NCI-H2029 (cell line): ENCODE measurements at places on chromosomes 4 and X.
A peak's percentile ranks its signal among the peaks of the same experiment; 100 is the strongest.

DNA sequence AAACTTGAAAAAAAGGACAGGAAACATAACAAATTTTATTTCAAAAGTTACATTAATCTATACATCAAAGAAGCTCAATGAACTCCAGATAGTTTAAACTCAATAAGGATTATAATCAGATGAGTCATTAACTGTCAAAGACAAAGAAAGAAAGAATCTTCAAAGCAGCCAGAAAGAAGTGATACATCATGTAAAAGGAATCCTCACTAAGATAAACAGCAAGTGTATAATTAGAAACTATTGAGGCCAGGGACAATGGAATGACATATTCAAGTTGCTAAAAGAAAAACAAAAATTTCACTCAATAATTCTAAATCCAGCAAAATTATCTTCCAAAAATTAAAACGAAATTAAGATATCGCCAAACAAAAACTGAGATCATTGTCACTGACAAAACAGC, 161.6 kb upstream of the NWD2 start:
- DNase-seq, result no peak

- peak; percentile 9 for DNase-seq
Measured at GRCh38 chr4:54581807-54582206, 76.0 kb upstream of the KIT start.

- DNase-seq, result no peak
Measured at GRCh38 chr4:147003956-147004809, 58.5 kb upstream of the TTC29 start.

GRCh38 chr4:128279624-128280225, 7.9 kb downstream of the PGRMC2 start:
- no peak for DNase-seq

- DNase-seq, result peak; percentile 11
Measured at GRCh38 chr4:5051278-5052203, at the start of gene STK32B. Gene STK32B (plus strand): TSS chr4:5051480.

DNA sequence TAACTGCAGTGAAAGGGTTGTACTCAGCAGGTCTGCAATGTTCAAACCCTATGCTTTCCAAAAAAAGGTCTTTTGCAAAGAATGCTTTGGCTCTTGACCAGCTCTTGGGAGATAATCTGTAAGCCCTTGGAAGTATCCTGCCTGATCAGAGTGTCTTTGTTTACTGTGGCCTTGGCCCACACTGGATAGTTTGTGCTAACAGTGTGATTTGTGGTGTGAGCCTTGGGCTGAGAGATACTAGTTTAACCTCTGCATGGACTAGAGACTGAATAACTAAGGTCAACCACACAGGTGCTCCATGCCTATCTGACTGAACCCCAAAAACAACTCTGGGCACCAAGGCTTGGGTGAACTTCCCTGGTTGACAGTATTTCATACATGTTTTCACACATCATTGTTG, 3.6 kb upstream of the MAGED1 start:
- DNase-seq, result no peak

DNA sequence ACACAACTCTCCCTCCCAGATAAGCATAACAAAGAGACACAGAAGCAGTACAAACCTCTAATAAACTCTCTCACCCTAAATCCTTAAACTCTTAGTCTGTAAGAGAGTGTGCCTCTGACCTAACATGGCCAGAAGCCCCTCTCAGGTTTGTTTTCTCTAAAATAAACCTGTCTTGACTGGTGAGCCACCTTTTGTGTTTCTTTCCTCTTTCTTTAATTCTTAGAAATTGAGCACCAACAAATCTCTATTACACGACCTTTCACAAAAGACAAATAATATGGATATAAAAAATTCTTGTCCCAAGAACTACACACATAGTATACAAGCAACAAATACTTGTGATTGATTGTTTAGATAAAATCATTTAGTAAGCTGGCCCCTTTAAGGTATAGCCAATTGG, 573.7 kb downstream of the EPHA5 start:
- no peak for DNase-seq

DNA sequence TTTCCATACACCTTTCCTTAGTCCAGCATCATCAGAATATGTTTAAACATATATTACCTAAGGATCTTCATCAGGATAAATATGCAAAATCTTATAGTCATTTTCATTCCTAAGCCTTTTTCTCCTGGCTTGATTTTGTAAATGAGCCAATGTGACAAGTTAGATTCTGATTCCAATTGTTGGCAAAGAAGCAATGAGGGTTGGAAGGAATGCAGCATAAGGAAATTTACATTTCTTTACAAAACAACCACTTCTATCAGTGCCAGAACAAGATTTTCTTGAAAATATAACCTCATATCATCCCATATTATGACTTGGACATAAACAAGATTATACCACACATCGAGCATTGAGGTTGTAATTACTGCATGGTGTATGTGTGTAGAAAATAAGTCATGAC, 508.1 kb downstream of the TRAM1L1 start:
- DNase-seq, result no peak

DNA sequence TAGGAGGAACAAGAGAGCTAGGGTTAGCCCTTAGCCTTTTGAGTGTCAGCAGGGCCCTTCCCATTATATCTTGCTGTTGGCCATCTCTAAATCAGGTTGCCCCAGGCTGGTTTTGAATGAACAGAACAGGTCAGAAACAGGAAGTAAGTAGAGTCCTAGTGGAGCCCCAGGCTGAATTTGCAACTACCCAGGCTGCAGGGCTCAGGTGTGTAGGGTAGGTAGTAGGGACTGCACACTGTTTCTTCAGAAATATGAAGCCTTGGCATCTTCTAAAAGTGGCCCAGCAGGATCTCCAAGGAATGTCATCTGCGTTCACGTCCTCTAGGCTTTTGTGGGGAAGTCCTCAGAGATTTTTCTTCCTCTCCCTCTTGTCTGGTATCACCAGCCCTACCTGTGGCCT, 90.2 kb downstream of the ADGRG4 start:
- DNase-seq, result no peak

DNA sequence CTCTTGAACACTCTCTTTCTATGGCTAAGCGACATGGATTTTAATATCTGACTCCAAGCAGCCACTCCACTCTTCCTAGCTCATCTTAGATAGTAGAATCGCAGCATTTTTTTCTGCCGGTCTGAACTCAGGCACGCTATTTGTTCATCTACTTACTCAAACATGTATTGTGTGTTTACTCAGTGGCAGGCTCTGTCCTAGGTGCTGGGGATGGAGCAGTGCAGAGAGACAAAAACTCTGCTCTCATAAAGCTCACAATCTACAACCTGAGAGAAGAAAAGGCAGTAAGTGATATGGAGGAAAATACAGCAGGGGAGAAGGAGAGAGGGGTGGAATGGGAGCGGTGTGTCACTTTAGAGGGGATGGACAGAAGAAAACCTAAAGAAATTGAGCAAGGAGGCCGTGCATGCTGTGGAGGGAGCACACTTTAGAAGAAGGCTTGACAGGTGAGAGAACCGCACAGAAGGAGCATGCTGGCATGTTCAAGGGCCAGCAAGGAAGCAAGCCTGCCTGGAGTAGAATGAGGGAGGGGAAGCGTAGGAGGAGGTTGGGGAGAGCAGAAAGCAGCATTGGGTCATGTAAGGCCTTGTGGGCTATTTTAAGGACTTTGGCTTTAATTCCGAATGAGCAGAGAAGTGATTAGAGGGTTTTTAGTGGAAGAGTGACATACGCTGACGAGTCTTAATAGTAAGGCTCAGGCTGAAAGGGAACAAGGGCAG, 132.0 kb downstream of the ANK2 start:
- peak; percentile 2 for DNase-seq

GRCh38 chrX:120450163-120450562, 18.9 kb downstream of the LAMP2 start:
- no peak for DNase-seq

GRCh38 chrX:110168585-110168984, 149.3 kb downstream of the AMMECR1 start:
- no peak for DNase-seq

GRCh38 chr4:180153587-180153986, 2089.6 kb upstream of the TENM3 start:
- no peak for DNase-seq

GRCh38 chr4:137960371-137961050, 281.6 kb downstream of the SLC7A11 start:
- DNase-seq, result no peak

GRCh38 chr4:6916587-6917460, 7.2 kb downstream of the TBC1D14 start:
- DNase-seq, result no peak

GRCh38 chr4:3484057-3484973, 21.2 kb downstream of the DOK7 start:
- peak; percentile 39 for DNase-seq

- no peak for DNase-seq
Measured at GRCh38 chrX:46716796-46717195, 42.1 kb downstream of the SLC9A7 start.

- no peak for DNase-seq
Measured at GRCh38 chrX:94942603-94943002, 1268.6 kb downstream of the FAM133A start.

DNA sequence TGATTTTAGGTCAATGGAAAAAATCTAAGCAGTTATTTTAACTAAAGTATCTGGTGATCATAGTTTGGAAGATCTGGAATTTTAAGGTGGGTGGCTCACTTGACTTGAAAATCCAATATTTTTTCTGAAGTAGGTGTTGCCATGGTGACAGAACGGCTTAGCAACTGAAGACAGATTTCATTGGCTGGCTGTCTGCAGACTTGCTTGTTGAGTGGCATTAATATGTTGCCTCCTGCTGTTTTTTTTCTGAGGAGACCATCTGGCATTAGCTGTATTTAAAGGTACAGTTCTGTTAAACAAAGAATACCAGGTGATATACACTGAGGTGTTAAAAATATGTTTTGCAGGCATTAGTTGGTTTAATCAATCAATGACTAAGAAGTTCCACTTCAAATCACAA, 19.8 kb downstream of the CPE start:
- peak; percentile 87 for DNase-seq

DNA sequence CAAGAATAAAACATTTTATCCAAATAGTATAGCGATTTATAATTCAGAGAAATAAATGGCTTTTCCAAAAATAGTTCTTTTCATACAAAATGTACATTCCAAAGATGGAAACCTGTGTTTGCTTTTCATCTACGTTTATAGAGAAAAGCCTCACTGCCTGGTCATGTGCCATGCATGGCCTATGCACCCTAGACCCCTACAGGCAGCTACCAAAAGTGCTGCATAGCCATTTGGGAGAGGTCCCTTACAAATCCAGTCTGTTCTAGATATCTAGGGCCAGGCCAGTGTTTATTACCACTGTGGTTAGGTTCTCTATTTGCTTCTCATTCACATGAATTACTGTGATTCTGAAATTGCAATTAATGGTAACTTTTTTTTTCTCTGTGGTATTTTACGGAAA, 17.2 kb downstream of the HMGB2 start:
- no peak for DNase-seq

DNA sequence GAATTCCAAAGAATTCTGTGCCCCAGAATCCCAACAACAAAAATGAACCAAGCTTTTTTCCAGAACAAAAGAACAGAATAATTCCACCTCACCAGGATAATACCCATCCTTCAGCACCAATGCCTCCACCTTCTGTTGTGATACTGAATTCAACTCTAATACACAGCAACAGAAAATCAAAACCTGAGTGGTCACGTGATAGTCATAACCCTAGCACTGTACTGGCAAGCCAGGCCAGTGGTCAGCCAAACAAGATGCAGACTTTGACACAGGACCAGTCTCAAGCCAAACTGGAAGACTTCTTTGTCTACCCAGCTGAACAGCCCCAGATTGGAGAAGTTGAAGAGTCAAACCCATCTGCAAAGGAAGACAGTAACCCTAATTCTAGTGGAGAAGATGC, 161.6 kb downstream of the AFF2 start:
- DNase-seq, result no peak

GRCh38 chrX:29643181-29643580, 572.2 kb upstream of the MAGEB2 start:
- no peak for DNase-seq

GRCh38 chr4:156598138-156598681, 373.4 kb downstream of the PDGFC start:
- DNase-seq, result peak; percentile 83

- no peak for DNase-seq
Measured at GRCh38 chr4:11514779-11515419, 86.2 kb upstream of the HS3ST1 start.

GRCh38 chr4:86218746-86219473, 140.9 kb downstream of the MAPK10 start:
- no peak for DNase-seq

DNA sequence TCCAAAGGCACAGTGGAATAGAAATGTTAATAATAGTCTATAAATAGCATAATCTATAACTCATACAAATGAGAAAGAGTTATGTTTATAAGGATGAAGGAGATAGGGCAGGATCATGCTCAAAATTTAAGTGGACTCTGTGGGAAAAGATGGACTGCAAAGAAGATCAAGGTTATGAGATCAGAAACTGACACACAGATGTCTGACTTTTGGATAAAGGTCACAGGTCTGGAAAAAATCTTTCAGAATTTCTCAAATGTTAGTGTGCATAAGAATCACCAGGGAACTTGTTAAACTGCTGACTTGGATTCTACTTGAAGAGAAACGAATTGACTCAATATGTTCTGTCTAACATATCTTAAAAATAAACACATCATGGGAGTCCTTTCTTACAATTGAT, 104.1 kb downstream of the FSTL5 start:
- DNase-seq, result no peak

- DNase-seq, result no peak
Measured at GRCh38 chr4:124484008-124484407, 228.5 kb downstream of the ANKRD50 start.

- peak; percentile 49 for DNase-seq
Measured at GRCh38 chrX:48631376-48632090, 34.2 kb downstream of the WDR13 start.

GRCh38 chr4:144646523-144647094, 653 bp downstream of the HHIP start:
- DNase-seq, result no peak

DNA sequence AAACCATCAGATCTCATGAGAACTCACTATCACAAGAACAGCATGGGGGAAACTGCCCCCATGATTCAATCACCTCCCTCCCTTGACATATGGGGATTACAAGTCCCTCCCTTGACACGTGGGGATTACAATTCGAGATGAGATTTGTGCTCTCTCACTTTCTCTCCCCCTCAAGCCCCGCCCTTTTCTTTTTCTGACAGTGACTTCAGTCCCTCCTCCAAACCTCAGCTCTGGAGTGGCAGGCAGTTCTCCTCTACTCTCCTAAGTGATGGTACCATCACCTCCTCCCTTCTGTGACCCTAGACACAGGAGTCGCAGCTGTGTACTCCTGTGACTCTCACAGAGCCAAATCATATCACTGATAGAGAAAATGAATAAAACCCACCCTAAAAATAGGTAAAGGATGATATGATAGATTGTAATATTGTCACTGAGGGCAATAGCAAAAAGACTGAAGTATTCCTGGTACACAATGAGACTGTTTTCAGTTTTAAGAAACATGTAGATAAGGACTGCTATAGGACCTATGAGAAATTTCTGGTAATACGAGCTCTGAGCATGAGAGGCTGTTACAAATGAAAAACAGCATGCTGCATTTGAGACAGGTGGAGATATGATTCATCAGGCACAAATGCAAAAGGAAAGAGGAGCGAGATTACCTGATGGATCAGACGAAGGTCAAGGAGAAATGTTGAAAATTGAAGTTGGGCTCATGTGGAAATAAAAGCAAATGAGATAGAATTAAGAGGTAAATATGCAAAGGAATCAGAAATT, 101.2 kb upstream of the CBLL2 start:
- no peak for DNase-seq

GRCh38 chrX:154734061-154734781, 16.7 kb downstream of the GAB3 start:
- DNase-seq, result no peak
